ENCODE measurements at places on chromosomes 4 and X.

- peak; percentile 66 for DNase-seq
Measured at GRCh38 chrX:154748712-154749339, 2.1 kb downstream of the GAB3 start.

DNA sequence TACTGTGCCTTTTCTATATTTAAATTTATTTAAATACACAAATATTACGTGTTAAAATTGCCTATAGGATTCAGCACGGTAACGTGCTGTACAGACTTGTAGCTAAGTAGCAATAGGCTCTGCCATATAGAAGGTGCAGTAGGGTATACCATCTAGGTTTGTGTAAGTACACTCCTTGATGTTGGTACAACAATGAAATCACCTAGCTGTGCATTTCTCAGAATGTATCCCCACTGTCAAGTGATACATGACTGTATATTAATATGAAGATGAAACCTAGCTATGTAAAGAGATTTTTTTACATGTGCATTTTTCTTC is 431.2 kb downstream of the KCTD8 start:
- no peak for DNase-seq

GRCh38 chr4:160592258-160592657 is 1489.4 kb downstream of the RAPGEF2 start:
- DNase-seq, result no peak

DNA sequence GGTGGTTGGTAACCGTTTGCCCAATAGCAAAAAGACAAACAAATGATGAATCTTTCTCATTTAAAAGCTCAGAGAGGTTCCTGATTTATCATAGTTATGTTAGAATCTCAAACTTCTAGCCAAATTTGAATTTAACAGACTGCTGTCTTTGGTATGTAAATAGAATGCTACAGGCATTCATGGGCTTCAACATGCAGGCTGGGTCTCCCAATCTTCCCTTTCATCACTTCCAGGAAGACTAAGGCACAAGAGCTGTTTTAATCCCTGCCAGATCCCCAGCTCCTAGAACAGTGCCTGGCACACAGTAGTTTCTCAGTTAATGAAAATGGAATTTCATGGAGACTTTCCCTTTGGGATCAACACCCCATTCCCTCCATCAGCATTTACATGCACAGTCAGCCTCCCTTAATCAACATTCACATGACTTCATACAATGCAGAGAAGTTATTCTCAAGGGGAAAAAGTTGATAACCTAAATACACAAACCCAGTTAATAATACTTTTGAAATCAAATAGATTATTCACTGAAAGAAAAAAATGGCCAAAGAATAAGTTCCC is 107.6 kb upstream of the C1QTNF7 start:
- DNase-seq, result no peak

DNA sequence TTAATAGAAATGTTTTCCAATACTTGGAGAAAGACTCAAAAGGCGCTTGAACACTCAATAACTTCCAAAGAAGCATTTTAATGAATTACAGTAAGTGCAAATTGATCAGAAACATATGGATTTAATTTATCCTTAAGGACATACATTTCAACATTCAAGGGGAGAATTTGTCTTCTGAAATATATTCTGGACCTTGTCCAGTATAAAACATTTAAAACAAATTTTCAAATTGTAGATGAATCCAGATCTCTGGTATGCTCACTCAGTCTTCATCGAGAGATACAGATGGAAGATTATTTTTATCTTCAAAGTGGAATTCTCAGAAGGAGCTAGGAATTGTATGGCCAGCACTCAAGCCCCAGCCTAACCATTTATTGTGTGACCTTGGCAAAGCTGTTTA is 310.4 kb downstream of the ZNF674 start:
- DNase-seq, result no peak

DNA sequence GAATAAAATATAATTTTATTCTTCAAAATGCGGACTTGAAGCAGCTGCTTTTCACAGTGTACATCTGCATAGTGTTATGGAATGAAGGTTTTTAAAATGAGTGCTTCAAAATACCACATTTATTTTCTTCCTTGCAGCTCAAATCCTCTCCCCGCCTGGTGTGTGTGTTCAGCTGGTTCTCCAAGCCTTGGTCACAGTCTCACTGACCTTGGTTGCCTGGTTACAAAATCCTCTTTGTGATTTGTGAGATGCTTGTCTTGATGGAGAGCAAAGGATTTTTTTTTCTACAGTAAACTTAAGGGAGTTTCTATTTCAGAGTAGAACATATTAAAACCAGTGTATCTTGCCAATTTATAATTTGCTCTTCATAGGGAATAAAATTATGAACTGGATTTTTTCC is 139.2 kb downstream of the PCDH18 start:
- peak; percentile 69 for DNase-seq

DNA sequence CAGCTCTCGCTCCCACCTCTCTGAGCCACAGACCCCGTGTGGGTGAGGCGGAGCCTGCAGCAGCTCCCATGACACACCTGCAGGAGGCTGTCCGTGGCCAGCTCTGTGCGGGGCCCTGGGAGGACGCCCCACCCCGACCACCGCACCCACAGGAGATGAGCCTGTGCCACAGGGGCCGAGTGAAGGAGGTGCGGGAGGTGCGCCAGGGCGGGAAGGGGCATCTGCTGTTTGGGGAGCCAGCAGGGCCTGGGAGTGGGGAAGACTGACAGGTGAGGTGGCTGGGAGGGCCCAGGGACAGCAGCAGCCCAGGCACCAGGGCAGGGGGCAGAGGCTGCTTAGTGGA is 52.0 kb downstream of the ACOX3 start:
- DNase-seq, result no peak

DNA sequence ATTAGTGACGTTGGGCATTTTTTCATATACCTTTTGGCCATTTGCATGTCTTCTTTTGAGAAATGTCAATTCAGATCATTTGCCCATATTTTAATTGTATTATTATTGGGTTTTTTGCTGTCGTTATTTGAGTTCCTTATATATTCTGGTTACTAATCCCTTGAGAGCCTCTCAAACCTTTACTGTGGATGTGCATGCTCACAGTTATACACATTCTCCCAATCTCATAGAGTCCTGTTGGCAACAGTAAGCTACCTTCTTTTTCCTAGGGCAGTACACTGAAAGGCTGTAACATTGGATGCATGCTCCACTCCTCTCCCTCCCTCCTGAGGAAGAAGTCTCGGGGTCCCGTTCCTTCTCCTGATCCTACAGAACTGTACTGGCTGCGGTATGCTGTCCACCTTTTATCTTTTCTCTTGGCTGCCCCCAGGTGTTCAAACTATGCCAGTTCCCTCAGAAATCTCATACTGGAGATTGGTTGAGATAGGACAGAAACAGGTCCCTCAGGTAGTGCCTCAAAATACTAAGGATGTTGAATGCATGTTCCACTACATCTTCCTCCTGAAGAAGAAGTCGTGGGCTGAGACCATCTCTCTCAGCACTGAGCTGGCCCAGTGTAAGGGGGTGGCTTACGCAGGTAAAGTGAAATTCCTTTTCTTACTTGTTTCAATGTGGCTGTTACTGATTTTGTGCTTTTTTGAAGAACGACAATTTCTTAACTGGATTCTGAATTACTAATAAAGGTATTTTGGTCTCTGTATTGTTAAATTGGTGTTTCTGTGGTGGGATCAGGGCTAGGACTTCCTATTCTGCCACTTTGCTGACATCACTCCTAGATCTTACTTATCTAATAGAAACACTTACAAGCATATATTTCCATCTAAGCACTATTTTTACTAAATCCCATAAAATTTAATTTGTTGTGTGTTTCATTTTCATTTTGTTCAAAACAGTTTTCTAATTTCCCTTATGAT is 145.4 kb upstream of the HUWE1 start:
- peak; percentile 53 for DNase-seq

GRCh38 chrX:111886678-111887077 is 10.7 kb downstream of the TRPC5OS start:
- no peak for DNase-seq

DNA sequence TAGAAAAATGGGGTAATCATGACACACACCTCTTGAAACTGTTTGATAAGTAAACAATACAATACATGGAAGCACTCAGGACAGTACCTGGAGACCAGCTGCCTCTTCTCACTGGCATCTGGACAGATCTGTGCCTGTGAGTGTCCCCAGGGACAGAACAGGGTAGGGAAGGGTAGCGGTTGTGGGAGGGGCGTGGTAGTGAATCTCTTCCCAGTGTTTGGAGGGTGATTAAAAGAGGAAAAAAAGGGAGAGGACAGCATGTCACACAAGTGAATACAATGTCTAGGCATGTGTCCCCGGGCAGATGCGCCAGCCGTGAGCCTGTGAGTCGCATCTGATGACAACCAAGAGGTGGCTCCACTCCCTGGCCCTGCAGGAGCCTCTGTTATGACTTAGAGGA is 138.8 kb upstream of the MSX1 start:
- no peak for DNase-seq

- no peak for DNase-seq
Measured at GRCh38 chr4:4820261-4820660, 39.2 kb upstream of the MSX1 start.

DNA sequence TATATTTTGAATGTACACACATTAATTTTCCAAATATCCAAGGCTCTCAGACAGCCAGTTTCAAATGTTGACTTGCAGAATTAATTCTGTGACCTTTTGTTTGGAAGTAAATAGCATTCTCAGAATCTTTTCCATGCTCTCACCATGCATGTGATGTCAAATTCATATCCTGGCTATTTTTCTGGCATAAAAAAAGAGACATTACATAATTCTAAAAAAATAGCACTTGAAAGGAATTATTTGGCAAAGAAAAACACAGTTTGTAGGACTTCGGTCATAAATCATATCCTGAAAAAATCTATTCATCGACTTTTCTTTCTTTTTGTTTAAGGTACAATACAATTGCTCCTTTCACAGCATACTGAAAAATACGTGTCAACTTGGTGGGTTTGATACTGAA is 111.2 kb downstream of the GLRA3 start:
- DNase-seq, result no peak

- peak; percentile 64 for DNase-seq
Measured at GRCh38 chr4:40848940-40849339, 99.2 kb downstream of the NSUN7 start.

GRCh38 chrX:109448282-109448938 is 33.5 kb downstream of the GUCY2F start:
- DNase-seq, result no peak

GRCh38 chr4:168656055-168656660 is 159.3 kb downstream of the PALLD start:
- peak; percentile 95 for DNase-seq

GRCh38 chr4:9685692-9686091 is 95.7 kb upstream of the DRD5 start:
- no peak for DNase-seq

GRCh38 chrX:87663421-87663820 is 145.8 kb downstream of the KLHL4 start:
- no peak for DNase-seq

- no peak for DNase-seq
Measured at GRCh38 chr4:182019148-182019652, 224.0 kb upstream of the TENM3 start.

GRCh38 chrX:140928739-140929138 is 73.7 kb upstream of the SPANXB1 start:
- no peak for DNase-seq

DNA sequence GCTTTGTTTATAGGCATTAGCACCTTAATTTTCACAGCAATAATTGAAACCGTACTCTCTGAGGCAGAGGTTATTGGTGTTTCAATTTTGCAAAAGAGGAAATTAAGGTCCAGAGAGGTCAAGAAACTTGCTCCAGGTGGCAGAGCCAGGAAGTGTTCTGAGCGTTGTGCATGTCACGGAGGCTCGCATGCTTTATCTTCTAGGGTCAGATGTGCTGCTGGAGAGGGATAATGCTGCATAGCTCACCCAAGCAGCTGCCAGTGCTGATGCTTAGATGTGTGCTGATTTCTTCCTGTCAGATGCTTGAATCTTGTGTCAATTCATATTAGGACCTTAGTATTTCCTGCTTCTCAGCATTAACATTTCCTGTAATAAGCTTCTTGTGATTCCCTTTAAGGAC is 13.0 kb upstream of the FGF5 start:
- no peak for DNase-seq

- DNase-seq, result no peak
Measured at GRCh38 chr4:56303921-56304320, 83.4 kb downstream of the AASDH start.

DNA sequence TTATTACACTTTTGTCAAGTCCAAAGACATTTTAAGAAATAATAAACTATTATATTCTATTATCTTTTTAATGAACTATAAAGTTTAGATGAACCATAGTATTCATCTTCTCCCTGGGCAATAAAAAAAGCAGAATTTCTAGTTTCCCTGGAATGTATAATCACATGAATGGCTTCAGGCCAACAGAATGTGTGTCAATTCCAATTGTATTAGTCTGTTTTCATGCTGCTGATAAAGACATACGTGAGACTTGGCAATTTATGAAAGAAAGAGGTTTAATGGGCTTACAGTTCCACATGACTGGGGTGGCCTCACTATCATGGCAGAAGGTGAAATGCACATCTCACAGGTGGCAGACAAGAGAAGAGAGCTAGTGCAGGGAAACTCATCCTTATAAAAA is 70.7 kb upstream of the ANXA10 start:
- peak; percentile 60 for DNase-seq

DNA sequence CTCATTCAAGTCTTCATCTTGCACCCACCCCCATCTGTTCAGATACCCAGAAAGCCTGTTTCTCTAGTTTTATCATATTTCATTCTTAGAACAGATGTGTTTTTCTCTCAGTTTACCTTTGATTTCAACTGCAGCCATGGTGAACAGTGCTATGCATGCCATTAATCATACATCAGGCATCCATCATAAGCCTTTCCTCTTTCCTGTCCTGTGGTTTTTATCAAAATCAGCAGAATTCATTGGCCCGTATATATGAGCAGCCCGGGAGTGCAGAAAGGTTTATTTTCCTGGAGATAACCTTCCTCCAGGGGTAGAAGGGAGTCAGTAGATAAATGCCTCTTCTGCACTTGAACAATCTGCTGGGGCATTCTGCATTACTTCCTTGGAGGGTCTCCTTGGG is 65.7 kb downstream of the IL21 start:
- peak; percentile 47 for DNase-seq

GRCh38 chr4:150816491-150816890 is 198.6 kb downstream of the LRBA start:
- peak; percentile 66 for DNase-seq

- DNase-seq, result no peak
Measured at GRCh38 chr4:141328560-141329173, 108.0 kb downstream of the ZNF330 start.

GRCh38 chr4:74161666-74162450 is 3.9 kb downstream of the MTHFD2L start:
- DNase-seq, result peak; percentile 32

DNA sequence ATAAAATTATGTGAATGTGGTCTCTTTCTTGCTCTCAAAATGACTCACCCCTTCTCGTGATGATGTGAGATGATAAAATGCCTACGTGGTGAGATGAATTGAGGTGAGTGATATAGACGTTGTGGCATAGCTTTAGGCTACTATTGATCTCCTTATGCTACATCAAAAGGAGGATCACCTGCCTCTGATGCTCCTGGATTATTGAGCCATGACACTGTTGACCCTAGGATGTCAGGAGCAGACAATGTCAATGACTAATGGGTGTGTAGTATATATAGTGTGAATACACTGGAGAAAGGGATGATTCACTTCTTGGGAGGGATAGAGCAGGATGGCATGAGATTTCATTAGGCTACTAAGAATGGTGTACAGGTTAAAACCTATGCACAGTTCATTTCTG is 210.7 kb upstream of the PRPS2 start:
- DNase-seq, result no peak

Data from choroid plexus epithelial cell (primary cell).